Suppressor macrophage (primary cell): ENCODE measurements at places on chromosomes 7 and 10.

- peak; percentile 37 for DNase-seq
These were observed 165.9 kb upstream of the PPP1R3A start for GRCh38 chr7:114084472-114085312.

DNA sequence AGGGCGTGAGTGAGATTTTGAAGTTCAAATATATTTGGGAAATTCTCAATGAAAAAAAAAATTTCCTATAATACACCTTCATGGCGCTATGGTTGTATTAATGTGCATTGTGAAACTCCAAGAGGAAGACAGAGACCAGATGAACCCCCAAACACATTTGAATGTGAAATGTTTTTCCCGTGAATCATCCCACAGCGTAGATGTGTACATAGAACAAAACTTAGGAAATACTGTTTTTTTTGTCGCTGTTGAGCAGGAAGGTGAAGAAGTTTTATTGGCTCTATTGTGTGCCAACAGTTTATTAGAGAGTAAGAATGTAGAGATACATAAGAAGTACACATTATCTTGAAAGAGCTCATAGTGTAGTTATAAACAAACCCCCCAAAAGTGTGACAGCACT is 134.0 kb downstream of the KCND2 start:
- DNase-seq: no peak

GRCh38 chr7:2621061-2621828 is 10.5 kb upstream of the TTYH3 start:
- no peak for DNase-seq

DNA sequence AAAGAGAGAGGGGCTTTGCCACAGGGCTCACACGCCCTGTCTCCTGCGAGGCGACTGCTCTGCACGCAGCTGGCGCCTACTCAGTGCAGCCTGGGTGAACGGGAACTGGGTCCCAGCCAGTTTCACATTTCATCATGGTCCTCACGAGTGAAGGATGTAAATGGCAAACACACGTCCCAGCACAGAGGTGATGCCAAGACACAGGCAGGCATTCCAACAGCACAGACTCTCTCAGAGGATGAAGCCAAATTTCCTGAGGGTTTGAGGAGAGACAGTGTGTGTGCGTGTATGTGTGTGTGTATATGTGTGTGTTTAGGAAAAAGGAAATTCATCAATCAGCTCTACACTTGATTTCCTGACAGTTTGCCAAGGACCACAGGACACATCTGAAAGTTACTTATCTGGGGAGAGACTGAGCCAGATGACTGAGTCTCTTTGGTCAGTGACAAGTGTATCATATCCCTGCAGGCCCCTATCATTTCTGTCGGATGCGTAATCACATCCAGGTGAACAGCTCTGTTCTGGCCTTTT is 53.9 kb downstream of the CHST15 start:
- DNase-seq: peak; percentile 46

GRCh38 chr10:75230600-75231038 is 5.1 kb downstream of the COMTD1 start:
- DNase-seq: peak; percentile 95
